ENCODE measurements at places on chromosomes 2 and 18. TPM values are rescaled to one million over a fixed set of nuclear protein-coding genes. Genes with fewer than 3 reads are reported as not detected.
A peak's percentile ranks its signal among the peaks of the same experiment; 100 is the strongest.

Gene PDE11A
- 0.24 TPM for polyA plus RNA-seq

Gene RGPD3
- polyA plus RNA-seq = 0.07 TPM

Gene COLEC12
- polyA plus RNA-seq = 10.9 TPM

Gene TMEM163
- polyA plus RNA-seq = not detected

Gene TMEM87B
- polyA plus RNA-seq = 24.5 TPM

Gene GAL3ST2
- polyA plus RNA-seq = not detected

Gene RELCH
- 20.3 TPM for polyA plus RNA-seq

Gene SERPINB11
- polyA plus RNA-seq = not detected

GRCh38 chr2:138306626-138307025 is 194.9 kb upstream of the SPOPL start:
- DNase-seq = no peak

DNA sequence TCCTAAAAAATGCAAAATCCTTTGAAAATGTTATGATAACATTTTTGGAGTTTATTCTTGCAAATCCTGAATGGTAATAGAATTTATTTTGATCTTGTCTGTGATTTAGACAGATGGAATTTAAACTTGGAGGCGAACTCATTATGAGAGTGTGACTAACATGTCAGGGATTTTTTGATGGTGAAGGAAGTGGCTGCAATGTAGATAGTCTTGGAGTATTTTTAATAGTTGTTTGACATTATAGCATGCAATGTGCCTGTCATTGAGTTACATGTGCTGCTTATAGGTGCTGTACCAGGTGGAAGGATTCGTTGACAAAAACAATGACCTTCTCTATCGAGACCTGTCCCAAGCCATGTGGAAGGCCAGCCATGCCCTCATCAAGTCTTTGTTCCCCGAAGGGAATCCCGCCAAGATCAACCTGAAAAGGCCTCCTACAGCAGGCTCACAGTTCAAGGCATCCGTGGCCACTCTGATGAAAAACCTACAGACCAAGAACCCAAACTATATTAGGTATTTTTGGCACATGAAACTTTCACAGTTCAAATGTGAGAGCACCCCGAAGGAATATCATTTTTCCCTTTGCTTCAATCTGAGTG is 141.8 kb downstream of the MYO1B start:
- DNase-seq = peak; percentile 66

- no peak for DNase-seq
These were observed 475.0 kb downstream of the RNF144A start for GRCh38 chr2:7392076-7392787.

DNA sequence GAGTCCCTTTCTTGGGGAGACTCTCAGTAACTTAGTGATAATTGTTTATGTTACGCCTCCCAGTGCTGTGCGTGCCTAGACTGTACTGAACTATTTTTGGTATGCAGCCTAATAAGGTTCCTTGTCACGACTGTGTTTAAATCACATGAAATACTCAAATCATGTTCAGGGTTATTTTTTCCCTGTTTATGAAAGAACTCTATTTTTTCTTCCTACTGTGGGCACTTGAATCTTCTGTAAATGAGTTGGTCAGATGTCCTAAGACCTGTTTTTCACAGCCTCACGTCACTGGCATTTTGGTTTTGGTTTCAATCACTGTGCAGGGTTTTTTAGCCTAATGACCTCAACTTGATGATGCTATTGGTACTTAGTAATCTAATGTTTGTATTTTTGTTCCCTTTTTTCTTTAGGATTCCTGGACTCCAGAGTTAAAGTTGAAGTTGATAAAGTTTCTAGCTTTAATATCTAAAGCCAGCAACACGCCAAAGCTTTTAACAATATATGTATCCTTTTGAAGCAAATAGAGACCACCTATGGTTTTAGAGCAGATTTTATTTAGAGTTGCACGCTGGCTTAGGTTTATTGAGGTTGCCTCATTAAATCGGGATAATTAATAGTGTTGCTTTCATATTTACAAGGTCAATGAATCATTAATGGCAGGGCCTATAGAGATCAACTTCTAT is 24.0 kb downstream of the ARMC9 start:
- peak; percentile 65 for DNase-seq

GRCh38 chr18:33946336-33946735 is 278.4 kb downstream of the NOL4 start:
- DNase-seq = no peak

- DNase-seq = no peak
These were observed 227.6 kb downstream of the ASXL3 start for GRCh38 chr18:33805592-33805991.

DNA sequence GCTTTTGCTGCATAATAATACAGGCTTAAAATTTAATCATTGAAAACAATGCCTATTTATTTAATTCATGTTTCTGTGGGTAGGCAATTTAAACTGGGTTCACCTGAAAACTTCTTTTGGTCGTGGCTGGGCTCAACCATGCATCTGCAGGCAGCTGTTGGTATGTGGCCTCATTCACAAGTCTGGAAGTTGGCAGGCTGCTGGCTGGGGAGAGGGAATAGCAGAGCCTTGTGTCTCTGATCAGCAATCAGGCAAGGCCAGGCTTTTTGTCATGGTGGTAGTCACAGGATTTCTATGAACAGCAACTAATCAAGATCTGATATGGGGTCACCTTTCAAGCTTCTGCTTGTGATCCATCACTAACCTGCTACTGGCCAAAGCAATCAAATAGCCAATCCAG is 130.1 kb upstream of the KCNJ3 start:
- DNase-seq = no peak

- no peak for DNase-seq
These were observed 173.3 kb upstream of the NT5C1B start for GRCh38 chr2:18762667-18763066.

DNA sequence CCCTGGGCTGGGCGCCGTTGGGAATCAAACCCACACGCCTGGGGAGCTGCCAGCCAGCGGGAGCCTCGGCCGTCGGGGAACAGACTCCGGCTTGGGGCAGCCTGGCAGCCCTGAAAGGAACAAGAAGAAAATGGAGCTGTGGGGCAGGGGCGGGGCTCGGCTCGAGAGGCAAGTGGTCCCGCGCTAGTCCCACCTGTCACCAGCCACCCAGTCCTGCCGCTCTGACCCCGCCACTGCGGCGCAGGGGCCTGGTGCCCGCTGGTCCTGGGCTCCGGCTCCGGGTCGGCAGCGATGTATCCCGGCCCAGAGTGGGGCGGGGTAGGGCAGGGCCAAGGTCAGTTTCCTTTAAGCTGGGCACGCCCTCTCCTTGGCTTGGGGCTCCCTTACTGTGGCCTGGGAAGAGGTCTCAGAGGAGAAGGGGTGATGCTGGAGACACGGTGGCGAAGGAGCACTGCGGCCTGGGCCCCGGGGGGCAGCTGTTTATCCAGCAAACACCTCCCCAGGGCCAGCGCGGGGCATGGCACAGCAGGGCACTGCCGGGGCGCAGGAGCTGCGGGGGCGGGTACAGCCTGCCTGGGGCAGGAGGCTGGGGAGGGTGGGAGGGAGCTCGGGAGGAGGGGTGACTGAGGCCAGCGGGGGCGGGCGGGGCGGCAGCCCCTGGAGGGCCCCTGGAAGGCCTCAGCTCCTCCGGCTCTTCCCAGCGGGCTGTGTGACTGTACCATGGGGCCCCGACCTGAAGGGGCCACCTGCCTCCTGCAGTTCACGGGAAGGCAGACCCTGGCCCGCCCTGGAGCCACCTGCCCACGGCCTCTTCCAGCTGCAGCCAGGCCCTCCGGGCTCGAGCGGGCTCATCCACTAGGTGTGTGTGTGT is 15.6 kb downstream of the ODC1 start:
- DNase-seq = no peak

DNA sequence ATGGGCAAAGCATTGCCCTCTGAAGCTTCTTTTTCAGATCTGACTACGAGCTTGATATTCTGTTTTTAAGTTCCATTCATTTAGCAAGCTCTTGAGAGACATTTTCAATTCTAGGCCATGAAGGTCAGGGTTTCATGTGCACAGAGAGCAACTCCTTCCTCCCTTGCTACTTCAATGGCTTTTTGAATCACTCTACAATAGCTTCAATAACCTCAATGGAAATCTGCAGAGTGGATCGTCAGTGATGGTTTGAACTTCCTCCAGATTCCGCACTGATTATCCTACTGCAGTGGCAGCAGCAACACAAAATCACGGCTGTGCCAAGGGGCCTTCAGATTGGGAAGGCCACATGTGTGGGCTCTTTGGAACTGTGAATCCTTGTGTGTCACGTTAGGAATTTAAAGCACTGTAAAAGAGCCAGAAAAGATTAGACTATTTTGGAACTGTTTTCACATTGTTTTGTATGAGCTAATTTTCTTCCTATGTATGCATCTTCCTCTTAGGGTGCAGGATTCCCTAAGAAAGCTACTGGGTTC is 88.4 kb upstream of the MGAT4A start:
- DNase-seq = no peak

Measured in AG04450 (cell line).